ENCODE measurements at places on chromosomes 1 and 21. TPM values are rescaled to one million over a fixed set of nuclear protein-coding genes. Genes with fewer than 3 reads are reported as not detected.

SPATA6 gene
- total RNA-seq, result 51.2 TPM

- peak; percentile 20 for ATAC-seq
These were observed 7.1 kb upstream of the PSMA5 start for GRCh38 chr1:109433322-109433721.

- ATAC-seq, result no peak
These were observed 156.7 kb downstream of the SYT2 start for GRCh38 chr1:202553560-202554038.

DNA sequence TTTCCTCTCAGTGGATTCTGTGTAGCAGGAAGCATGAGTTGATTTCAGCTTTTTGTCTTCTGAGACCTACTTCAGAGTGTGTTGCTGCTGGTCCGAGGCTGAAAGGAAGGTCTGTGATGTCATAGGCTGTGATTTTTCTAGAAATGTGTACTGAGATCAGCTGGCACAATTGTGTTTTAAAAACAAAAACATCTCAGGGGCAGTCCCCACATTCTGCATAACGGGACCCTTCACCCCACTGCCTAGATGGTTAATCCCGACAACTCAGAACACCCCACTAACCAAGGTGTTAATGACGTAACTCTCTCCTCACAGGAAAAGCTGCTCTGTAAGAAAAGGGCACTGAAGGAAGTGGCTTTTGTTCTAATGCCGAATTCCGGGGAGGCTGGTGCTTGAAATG, 59.8 kb upstream of the PPP2R5A start:
- no peak for ATAC-seq

GRCh38 chr1:96922181-96922580, 200.6 kb downstream of the PTBP2 start:
- no peak for ATAC-seq
